ENCODE measurements at places on chromosomes 3 and 15.

GRCh38 chr3:22734756-22735155 lies 468.4 kb upstream of the UBE2E2 start:
- no peak for DNase-seq

DNA sequence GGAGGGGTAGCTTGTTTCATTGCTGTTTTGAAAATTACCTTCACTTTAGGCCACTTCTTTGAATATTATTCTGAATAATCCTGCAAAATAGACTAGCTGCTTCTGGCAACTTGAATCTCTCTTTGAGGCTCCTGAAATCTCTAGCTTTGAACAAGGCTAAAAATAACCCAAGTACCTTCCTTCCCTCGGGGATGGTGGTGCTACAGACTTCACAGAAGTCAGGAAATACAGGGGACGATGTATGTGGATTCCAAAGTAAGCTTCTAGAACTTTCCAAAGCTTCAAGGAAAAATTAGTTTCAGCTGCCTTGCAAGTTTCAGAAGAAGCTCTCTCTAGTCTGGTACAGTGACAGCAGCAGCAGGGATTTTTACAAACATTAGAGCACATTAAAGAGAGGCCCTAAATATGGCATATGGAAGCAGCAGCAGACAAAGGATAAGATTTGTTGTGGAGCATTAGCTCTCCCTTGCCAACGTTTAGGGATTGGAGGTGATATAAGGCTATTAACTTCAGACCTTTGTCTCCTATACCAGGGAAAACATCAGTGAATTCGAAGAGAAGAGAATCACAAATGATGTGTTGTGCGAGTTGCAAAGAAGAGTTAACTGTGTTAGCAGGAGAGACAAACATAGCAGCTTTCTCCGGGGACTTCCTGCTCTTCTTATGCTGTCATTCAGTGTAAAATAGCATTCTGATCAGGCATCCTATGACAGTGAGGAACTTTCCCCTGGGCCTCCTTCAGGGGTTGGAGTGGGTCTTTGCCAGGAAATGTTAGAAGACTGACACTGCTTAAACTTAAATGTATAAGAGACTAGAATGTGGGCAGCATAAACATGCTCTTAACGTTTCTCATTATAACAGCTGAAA lies 783.0 kb upstream of the ARPP21 start:
- no peak for DNase-seq

DNA sequence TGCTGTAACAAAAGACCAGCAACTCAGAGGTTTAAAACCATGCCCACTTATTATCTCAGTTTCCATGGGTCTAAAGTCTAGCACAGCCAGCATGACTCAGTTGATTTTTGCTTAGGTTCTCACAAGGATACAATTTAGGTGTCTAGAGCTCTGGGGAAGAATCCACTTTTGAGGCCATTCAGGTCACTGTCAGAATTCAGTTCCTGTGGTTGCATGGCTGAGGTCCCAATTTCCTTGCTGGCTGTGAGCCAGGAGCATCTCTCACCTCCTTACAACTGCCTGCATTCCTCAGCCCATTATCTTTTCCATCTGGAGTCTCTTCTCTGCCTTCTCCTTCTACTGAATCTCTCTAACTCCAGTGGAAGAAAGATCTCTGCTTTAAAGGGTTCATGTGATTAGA lies 240.5 kb upstream of the CFAP20DC start:
- DNase-seq, result no peak

- DNase-seq, result no peak
These were observed 56.6 kb downstream of the MESD start for GRCh38 chr15:80932989-80933388.

- DNase-seq, result no peak
These were observed 53.4 kb upstream of the POMGNT2 start for GRCh38 chr3:43159131-43159875.

- DNase-seq, result no peak
These were observed 12.7 kb downstream of the PLXND1 start for GRCh38 chr3:129593595-129594339.

GRCh38 chr3:57192028-57192427 lies 7.8 kb downstream of the HESX1 start:
- no peak for DNase-seq

- DNase-seq, result no peak
These were observed 136.2 kb upstream of the PFN2 start for GRCh38 chr3:150106740-150107428.

DNA sequence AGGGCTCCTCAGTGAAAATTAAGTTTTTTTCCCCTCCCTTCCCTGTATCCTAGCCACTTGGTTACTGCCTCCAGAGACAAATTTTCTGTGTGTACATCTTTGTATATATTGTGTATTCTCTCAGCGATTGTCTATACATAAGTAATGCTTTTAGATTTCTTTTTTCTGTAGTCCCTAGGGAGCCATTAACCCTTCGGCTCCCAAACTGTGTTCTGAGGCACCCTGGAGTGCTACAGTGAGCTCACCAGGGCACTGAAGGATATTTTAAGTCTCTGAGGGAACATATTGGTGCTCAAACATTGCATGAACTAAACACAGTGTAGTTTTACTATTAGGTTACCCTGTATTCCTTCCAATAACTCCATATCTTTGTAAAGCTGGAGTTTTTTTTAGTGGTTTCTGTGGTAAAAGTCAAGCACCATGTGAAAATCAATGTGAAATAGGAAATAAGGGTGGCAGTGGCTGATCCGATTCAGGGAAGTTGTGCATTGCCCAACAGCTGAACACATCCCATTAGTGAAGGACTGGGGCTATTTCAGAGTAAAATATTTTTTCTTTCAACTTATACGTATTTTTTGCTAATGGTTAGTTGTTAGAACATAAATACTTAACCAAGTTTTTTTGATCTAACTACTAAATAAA lies 43.0 kb downstream of the USP13 start:
- DNase-seq, result no peak

GRCh38 chr3:120596853-120597223 lies 702 bp downstream of the NDUFB4 start:
- no peak for DNase-seq

- DNase-seq, result no peak
These were observed 27.5 kb downstream of the AVEN start for GRCh38 chr15:34011481-34011880.

DNA sequence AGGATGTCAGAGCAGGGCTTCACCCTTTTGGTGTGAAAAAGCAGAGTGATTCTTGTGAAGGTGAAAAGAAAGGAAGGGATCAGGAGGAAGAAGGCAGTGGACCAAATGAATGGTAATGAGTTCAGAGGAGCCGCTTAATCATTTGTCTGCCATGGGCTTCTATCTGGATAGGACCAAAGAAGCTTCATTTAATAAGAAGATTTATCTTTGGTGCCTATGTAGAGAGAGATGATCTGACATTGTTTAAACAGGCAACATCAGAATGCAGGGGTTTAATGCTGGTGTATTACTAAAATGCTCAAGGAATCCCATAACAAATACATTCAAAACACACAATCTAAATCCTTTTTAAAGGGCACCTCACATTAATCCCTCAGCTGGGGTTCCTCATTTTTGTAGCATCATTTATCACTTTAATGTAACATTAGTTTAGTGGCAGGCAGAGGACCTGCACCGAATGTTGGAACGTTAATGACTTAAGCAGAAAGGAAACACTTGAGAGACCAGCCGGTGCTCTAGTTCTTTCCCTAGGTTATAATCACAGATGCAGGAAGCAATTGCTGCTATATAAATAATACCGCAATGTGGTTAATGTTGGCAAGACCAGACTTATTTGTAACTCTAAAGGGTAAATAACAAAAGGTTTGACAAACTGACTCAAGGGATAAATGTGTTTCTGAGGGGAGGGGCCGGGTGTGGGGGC lies 27.9 kb upstream of the IL1RAP start:
- DNase-seq, result no peak

- DNase-seq, result no peak
These were observed 137.4 kb downstream of the SERPINI1 start for GRCh38 chr3:167872941-167873340.

- no peak for DNase-seq
These were observed 222.4 kb upstream of the LRIG1 start for GRCh38 chr3:66723231-66723630.

- DNase-seq, result no peak
These were observed 8.2 kb downstream of the SLC6A6 start for GRCh38 chr3:14410503-14411165.

GRCh38 chr15:29143909-29144635 lies 125.5 kb downstream of the NSMCE3 start:
- DNase-seq, result no peak

DNA sequence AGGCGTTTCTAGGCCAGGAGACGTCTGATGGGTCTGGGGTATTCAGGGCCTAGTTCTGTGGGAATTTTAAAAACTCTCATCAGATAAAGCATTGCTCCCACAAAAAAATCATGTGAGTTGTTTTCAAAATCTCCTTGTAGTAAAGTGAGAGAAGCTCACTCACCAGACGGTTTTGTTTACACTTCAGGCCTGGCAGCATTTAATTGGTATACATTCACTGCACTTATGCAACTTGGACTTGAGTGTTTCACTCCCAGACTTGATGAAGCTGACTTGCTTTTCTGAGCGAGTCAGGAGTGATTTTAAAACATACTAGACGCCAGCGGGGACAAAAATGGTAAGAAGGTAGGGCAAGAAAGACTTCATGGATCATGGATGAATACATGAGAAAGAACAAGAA lies 75.2 kb downstream of the SLCO3A1 start:
- no peak for DNase-seq

All from frontal cortex (tissue), 4 donors.